ENCODE measurements at places on chromosomes 3 and 15.

DNA sequence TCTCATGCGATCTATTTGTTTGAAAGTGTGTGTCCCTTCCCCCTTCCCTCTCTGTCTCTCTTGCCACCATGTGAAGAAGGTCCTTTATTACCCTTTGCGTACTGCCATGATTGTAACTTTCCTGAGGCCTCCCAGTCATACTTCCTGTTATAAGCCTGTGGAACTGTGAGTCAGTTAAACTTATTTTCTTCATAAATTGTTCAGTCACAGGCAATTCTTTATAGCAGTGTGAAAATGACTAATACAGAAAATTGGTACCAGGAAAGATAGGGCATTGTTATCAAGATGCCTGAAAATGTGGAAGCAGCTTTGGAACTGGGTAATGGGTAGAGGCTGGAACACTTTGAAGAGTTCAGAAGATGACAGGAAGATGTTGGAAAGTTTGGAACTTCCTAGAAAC lies 743.7 kb upstream of the NECTIN3 start:
- DNase-seq, result no peak

GRCh38 chr3:171417813-171418212 lies 42.4 kb downstream of the TNIK start:
- no peak for DNase-seq

DNA sequence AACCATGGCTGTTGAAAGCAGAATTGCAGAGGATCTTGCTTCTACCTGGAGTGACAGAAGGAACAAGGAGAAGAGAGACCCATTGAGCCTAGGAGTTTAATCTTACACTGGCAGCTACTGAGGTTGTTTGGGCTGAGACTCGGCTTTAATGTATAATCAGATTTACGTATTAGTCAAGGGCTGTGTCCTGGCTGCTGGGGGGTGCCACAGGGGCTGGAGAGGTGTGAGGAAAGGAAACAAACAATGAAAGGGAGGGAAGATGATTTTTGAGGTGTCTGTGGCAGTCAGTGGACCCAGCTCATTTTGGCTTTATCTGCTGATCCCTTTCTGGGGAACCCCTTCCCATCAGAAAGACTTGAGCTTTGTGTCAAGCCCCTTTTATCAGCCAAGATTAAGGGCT lies 95.7 kb downstream of the PRICKLE2 start:
- DNase-seq, result no peak

- DNase-seq, result no peak
These were observed 740 bp downstream of the MAGI1 start for GRCh38 chr3:66037986-66038369.

GRCh38 chr3:69014022-69014580 lies 617 bp upstream of the EOGT start:
- DNase-seq, result no peak

- no peak for DNase-seq
These were observed 43.9 kb downstream of the SH3BP5 start for GRCh38 chr3:15288331-15289035.

- DNase-seq, result no peak
These were observed 137.9 kb upstream of the CADM2 start for GRCh38 chr3:84820906-84821305.
